ENCODE measurements at places on chromosomes 3 and 15.

GRCh38 chr3:136914739-136915138 lies 43.0 kb upstream of the IL20RB start:
- DNase-seq: no peak

GRCh38 chr3:144244662-144245061 lies 273.0 kb downstream of the DIPK2A start:
- no peak for DNase-seq

DNA sequence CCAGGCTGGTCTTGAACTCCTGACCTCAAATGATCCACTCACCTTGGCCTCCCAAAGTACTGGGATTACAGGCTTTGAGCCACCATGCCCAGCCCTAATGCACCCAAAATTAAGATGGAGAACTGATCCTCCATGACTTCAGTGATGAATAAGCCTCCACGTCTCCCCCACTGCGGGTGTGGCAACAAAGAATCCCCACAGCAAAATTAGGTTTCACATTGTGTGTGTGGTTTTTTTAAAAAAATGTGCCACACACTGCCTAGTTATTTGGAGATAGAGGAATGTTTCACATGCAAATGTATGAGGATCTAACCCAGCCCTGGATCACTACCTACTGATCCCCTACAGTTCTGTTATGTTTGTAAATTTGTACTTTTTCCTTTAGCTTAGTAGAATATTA lies 17.3 kb downstream of the HDAC11 start:
- DNase-seq: no peak

- no peak for DNase-seq
These were observed 19.7 kb downstream of the B3GNT5 start for GRCh38 chr3:183272791-183273190.

DNA sequence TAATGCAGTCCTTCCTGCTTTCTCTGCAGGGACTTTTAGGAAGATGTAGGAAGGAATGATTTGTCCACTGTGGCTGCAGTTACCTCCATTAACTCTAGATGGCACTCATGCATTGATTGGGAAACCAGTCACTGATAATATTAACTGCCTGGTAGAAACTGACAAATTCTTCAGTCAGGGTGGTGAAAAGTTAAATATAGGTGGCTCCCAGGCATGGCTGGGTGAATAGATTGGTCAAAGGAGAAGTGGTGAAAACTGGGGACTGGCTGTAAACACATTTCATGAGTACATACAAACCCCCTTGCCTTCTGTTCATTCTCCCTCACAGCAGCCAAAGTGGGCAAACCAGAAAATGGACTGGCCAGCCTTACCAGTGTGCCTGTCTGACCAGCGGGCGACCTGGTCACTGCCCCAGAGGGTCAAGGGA lies 333.4 kb downstream of the THSD4 start:
- peak; percentile 9 for DNase-seq

- peak; percentile 57 for DNase-seq
These were observed 48.4 kb downstream of the ARHGEF3 start for GRCh38 chr3:56753206-56753820.

DNA sequence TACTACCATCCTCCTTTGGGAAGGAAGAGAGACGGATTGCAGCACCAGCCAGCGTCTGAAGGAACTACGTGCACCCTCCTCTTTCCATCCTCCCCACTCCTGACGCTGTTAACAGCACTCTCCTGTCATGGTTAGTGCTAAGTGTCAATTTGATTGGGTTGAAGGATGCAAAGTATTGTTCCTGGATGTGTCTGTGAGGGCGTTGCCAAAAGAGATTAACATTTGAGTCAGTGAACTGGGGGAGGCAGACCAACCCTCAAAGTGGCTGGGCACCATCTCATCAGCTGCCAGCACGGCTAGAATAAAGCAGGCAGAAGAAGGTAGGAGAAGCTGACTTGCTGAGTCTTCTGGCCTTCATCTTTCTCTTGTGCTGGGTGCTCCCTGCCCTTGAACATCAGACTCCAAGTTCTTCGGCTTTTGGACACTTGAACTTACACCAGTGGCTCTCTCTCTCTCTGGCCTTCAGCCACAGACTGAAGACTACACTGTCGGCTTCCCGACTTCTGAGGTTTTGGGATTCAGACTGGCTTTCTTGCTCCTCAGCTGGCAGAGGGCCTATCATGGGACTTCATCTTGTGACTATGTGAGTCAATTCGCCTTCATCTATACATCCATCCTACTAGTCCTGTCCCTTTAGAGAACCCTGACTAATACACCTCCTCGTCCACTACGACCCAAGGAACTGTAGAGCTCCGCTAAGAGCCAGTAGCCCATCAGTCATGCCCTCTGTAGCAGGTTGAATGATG lies 128.2 kb upstream of the HES1 start:
- no peak for DNase-seq

DNA sequence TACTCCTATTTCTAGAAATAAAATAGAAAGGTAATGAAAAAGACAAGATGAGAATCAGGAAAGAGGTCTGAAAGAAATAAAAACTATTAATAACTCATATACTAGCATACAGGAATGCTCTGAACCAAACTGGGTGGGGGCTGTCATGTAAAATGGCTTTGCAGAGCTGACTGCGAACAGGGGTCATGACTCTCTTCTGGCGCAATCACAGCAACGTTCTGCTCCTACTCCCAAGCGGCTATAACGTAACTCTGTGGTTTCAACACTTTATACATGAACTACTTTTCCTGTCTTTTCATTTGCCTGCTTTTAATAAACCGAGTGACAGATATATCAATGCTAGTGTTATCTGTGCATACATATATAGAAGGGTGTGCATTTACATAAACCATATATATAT lies 116.7 kb downstream of the DLG1 start:
- no peak for DNase-seq

- DNase-seq: no peak
These were observed 44.0 kb downstream of the BFSP2 start for GRCh38 chr3:133443649-133444422.

GRCh38 chr3:181464033-181464694 lies 247.6 kb upstream of the SOX2 start:
- DNase-seq: no peak

DNA sequence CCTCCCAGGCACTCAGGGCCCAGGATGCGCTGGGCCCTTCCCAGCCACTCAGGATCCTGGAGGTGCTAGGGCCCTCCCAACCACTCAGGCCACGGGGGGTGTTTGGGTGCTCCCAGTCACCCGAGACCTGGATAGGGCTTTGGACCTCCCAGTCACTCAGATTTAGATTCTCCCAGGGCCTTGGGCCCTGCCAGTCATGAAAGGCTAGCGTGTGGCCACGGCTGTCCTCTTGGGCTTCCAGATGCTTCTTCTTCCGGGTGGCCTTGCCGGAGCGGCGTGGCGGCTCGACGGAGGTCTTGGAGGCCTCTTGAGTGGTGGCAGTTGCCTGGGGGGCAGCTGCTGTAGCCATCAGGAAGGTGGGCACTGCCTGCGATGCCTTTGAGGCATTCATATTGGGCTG lies 2.8 kb downstream of the MAGEL2 start:
- no peak for DNase-seq

DNA sequence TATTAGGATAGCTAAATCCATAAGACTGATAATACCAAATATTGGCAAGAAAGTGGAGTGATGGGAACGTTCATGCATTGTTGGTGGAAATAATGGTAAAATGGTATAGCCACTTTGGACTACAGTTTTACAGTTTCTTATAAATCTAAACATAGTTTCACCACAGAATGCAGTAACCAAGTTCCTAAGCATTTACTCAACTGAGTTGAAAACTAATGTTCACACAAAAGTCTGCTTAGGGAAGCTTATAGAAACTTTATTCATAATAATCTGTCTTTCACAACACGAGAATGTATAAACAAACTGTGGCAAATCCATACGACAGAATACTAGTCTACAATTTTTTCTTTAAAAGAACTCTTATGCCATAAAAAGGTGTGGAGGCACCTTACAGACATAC lies 969.3 kb downstream of the FHIT start:
- DNase-seq: no peak
